ENCODE measurements at places on chromosomes 12 and 14.

DNA sequence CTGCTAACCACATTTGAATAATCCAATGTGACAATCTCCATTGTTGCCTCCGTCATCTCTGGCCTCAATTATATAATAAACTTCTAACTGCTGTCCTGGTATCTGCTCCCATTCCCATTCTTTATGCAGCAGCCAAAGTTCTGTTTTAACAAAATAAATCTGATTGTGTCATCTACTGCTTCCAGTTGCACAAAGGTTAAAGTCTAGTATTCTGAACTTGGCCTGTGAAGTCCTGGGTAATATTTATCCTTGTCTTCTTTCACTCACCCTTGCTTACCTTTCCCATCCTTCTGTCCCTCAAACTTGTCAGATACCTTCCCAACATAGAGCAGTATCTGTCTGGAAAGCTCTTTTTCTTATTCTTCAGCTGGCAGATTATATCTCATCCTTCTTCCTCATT lies 19.3 kb upstream of the STRAP start:
- DNase-seq: no peak

- DNase-seq: no peak
Measured at GRCh38 chr14:71783786-71784185, 148.4 kb upstream of the RGS6 start.

- no peak for DNase-seq
Measured at GRCh38 chr12:20213723-20214625, 154.4 kb upstream of the PDE3A start.

GRCh38 chr12:131118371-131118770 lies 164.7 kb downstream of the ADGRD1 start:
- no peak for DNase-seq

DNA sequence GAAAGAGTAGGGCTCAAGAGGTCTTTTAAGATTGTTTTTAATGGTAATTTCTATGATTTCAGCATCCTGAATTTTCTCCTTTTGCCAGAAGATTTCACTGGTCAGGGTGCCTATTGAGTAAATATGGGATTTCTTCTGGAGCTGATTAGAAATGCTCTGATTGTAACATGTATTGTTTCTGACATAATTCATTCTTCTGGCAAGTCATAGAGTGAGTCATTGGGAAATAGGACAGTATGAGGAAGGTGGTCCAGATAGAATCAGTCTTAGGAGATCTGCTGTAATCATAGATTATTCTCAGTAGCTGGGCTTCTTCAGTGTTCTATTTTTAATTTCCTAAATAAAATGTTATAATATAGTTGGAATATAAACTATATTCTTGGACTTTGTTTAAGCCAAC lies 182.0 kb upstream of the NAV3 start:
- no peak for DNase-seq

- no peak for DNase-seq
Measured at GRCh38 chr14:99232714-99233214, 39.2 kb downstream of the BCL11B start.

DNA sequence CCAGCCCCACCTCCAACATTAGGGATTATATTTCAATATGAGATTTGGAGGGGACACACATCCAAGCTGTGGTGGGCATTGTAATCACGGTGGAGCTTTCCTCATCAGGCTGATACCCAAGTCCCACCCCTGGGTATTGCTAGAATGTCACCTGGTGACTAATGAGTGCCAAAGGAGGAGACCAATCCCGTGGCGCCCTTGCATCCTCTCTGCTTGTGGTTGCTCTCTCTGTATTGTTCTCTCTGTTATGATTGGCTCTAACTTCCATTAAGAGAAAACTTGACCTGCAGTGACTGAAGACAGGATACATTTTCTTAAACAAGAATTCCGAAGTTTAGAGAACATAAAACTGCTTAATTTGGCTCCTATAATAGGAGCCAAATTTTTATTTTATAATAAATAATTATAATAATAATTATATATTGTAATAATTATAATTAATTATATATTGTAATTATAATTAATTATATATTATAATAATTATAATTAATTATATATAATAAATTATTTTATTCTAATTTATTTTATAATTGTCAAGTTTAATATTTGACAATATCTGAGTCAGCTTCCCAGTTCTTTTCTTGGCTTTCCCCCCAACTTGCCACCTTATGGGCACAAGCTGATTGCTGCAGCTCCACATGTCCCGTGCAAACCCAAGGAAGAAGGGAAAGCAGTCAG lies 420.1 kb downstream of the DIO2 start:
- DNase-seq: no peak

GRCh38 chr12:67410667-67411067 lies 141.5 kb downstream of the CAND1 start:
- no peak for DNase-seq

DNA sequence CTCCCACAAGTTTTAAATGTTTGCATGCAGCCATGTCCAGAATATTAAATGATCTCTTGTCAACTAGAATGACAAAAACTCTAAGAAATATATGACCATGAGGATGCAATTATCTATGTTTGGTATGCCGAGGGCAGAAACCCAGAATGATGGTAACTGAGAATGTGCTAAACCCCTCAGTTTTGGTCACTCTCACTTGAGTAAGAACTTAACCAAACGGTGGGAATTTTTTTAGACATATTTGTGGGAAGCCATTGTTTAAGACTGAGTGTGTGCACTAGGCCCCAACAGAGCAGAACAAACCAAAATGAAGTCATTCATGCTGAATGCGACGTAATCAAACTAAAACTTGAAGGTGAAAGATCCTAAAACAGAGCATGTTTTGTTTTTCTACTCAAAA lies 1927.9 kb upstream of the SEL1L start:
- DNase-seq: no peak

- DNase-seq: no peak
Measured at GRCh38 chr12:113236539-113237399, 15.5 kb downstream of the TPCN1 start.

- DNase-seq: no peak
Measured at GRCh38 chr12:56020423-56021184, at the start of gene IKZF4. Gene IKZF4, plus strand, starts transcription at chr12:56021043. Its CDS starts 451 bp downstream, at chr12:56021494.

- DNase-seq: no peak
Measured at GRCh38 chr12:49957570-49957967, 4.1 kb upstream of the AQP5 start.

DNA sequence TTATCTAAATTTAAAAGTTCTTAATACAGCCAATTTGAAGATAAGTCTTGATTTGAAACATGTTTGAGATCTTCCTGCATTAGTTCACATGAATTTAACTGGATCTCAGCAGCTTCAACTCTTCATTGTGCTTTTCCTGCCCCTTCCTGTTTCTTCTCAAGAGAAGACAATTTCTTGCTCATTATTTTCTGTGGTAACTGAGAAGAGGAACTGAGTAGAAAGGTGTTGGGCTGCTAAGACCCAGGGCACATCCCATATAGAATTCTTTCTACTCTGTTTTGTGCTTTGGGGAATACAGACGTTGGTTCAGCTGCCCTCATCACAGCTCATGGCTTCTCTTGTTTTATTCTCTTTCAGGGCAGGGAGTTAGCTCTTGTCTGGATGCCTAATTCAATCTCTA lies 110.2 kb downstream of the SNAPC1 start:
- DNase-seq: no peak

GRCh38 chr12:130958557-130959140 lies 4.9 kb downstream of the ADGRD1 start:
- DNase-seq: no peak

GRCh38 chr14:103633391-103633790 lies 4.4 kb downstream of the KLC1 start:
- DNase-seq: no peak
